ENCODE measurements at places on chromosomes 5 and 9.

GRCh38 chr5:124650951-124651662, 95.3 kb downstream of the ZNF608 start:
- no peak for DNase-seq

DNA sequence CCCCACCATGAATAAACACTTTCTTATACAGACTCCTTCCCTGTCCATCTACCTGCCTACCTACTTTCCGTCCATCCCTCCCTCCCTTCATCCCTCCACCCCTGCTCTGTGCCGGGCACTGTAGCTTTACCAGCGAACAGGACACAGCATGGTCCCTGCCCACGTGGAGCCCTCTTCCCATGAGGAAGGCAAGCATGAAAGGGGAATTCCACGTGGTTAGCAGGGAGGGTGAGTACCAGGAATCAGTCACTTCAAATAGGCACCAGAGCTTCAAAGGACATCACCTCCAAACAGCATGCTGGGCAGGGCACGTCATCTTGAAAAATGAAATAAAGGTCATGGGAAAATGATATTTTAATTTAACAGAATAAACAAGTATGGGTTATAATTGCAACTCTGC, 35.0 kb upstream of the TDRD7 start:
- DNase-seq: no peak

DNA sequence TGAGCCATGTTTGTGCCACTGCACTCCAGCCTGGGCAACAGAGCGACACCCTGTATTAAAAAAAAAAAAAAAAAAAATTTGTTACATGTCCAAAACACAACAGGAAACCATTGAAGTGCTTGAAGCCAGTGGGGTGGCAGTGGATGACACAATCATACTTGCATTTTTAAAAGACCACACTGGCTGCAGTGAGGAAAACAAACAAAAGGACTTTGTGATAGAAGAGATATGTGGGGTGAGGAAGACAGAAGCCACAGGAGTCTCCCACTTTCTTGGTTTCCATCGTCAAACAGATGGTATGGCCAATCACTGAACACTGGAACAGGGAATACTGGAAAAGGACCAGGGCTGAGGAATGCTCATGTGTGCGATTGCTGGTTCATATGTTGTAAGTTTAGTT, 20.9 kb upstream of the COMMD10 start:
- no peak for DNase-seq

GRCh38 chr9:83992407-83992806, 11.8 kb downstream of the RMI1 start:
- no peak for DNase-seq

DNA sequence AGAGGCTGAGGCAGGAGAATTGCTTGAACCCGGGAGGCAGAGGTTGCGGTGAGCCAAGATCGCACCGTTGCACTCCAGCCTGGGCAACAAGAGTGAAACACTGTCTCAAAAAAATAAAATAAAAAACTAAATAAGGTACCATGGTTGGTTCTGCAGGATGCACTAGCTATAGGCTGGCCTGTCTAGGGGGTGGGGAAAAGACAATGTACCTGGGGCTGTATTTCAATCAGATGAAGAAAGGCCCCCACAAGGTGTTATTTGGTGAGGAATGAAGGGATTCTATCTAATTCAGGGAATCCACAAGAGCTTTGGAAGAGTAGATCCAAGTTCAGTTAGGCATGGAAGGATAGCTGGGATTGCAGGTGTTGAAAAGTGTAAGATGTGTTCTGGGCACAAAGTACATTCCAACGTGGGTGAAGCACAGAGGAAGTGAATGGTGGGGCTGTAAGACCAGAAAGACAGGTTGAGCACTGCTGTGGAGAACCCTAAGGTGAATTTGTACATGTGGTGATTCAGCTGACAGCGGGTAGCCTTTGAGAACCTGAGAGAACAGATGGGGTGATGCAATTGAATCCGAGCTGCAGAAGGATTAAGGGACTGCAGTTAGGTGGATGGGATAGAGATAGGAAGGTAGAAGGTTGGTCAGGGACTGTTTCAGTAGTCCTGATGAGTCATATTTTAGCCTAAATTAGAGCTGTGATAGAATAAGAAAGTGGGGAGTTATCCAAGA, 71.8 kb downstream of the CAST start:
- DNase-seq: no peak

All from smooth muscle cell of the brain vasculature (primary cell).